ENCODE measurements at places on chromosomes 5 and 9.

DNA sequence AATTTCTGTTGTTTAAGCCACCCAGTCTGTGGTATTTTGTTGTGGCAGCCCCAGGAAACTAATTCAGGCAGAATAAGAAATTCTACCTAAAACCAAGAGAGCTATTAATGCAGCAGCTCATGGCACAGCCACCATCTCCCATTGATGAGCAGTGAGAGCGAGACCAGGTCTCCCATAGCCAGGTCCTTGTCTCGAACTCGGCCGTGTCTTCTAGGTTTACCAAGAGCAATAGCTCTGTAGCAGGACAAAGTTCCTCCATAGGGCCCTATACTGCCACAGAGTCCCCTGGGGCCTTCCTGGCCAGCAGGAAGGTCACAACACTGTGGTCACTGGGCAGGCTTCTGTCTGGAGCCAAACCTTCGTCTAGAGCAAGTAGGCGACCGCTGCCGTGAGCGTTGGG lies 34.5 kb upstream of the TJP2 start:
- no peak for DNase-seq

DNA sequence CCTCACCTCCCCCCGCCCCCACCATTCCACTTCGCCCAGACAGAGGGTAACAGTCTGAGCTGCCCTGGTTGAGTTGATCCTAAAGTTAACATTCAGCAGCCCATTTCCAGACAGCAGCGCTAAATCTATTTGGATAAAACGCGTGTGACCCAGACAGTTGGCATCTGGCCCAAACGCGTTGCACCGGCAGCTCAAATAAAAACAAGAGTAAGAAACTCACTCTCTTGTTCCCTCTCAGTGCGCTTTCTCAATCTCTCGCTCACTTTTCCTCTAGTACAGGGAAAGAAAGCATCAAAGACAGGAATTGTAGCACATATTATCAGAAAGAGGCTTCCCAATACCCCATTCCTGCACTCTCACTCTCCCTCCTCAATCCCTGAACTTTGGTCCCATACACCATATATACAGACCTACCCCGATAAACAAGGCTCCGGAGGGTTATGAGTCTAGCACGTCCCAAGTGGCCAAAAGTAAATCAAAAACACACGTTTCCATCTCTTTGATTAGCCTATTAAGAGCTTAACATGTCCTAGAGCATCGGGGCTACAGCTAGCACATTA lies 1.3 kb downstream of the ADAMTS6 start:
- DNase-seq = peak; percentile 85

DNA sequence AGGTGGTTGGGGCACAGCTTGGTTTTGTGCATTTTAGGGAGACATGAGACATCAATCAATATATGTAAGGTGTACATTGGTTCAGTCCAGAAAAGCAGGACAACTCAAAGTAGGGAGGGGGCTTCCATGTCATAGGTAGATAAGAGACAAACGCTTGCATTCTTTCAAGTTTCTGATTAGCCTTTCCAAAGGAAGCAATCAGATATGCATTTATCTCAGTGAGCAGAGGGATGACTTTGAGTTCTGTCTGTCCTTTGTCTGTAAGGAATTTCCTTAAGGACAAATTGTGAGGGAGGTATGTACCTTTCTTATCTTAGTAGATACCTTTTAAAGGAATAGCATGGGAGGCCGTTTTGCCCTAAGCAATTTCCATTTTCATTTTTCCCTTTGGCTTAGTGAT lies 63.3 kb downstream of the COL15A1 start:
- no peak for DNase-seq

- no peak for DNase-seq
These were observed 16.6 kb downstream of the HK3 start for GRCh38 chr5:176882567-176882903.

- DNase-seq = no peak
These were observed 756.0 kb upstream of the C9orf72 start for GRCh38 chr9:28329323-28329722.

DNA sequence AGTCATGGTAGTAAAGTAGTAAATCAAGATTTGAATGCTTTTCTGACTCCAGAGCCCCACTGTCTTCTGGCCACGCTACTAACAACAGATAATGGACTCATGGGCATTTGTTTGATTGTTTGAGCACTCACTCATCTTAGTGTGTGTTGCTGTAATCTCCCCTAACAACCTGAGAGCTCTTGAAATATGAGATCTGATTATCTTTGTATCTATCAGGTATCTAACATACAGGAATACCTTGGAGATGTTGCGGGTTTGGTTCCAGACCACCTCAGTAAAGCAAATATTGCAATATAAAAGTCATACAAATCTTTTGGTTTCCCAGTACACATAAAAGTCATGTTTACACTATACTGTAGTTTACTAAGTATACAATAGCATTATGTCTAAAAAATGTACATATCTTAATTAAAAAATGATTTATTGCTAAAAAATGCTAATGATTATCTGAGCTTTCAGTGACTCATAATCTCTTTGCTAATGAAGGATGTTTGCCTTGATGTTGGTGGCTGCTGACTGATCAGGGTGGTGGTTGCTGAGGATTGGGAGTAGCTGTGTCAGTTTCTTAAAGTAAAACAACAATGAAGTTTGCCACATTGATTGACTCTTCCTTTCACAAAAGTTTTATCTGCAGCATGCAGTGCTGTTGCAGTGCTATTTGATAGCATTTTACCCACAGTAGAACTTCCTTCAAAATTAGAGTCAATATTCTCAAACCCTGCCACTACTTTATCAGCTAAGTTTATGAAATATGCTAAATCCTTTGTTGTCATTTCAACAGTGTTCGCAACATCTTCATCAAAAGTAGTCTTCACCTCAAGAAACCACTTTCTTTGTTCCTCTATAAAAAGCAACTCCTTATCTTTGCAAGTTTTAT lies 92.2 kb downstream of the ZNF462 start:
- DNase-seq = no peak

DNA sequence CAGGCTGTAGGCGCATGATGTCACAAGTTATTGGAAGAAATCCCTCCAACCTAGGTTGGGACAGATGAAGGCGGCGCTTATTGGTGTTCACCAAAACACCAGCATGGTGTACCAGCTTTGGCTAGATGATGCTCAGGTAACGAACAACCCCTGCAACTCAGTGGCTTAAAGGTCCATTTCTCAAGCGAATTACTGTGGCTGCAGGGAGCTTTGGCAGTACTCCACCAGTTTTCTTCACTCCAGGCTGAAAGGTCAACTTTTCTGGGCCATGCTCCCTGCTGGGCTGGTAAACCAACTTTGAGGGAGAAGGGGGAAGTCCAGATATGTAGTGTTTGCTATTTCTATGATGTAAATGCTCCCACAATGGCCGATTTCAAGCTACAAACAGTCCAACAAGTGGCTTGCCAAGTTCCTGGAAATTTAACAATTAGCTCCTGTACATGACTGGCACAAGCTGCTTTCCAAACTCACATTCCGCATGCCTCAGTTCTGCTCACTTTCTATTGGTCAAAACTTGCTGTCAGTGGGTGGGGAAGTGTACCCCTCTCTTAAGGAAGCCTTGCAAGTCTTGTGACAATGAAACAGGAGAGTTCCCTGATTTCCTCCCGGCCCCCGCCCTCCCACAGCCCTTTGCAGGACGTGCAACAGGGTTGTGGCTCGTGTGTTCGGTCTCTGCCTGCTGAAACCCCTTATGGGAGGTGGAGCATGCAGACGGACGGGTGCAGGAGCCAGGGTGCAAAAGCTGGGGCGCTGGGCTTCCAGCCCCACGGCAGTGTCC lies 588 bp upstream of the ZBED3 start:
- peak; percentile 43 for DNase-seq

Measured in muscle of arm (tissue), 14 donors.